ENCODE measurements at places on chromosomes 1 and 21. TPM values are rescaled to one million over a fixed set of nuclear protein-coding genes. Genes with fewer than 3 reads are reported as not detected.

Gene CYP4A22
- total RNA-seq = not detected

Gene COL11A1
- 0.26 TPM for total RNA-seq

Gene GNG4
- 5.2 TPM for total RNA-seq

Gene DNALI1
- not detected for total RNA-seq

Measured in SK-MEL-5 (cell line).